Activated T-helper 1 cell treated with anti-CD3 and anti-CD28 coated beads, Interleukin-12 subunit alpha, Interleukin-12 subunit beta, Interleukin-2, Interleukin-4 antibody, amounts not matched to agents 30 ng/mL and 10 ng/mL and 1 ng/mL, durations not matched to agents 14 hours and 24 hours and 36 hours (primary cell): ENCODE measurements at places on chromosomes 2 and 18.

DNA sequence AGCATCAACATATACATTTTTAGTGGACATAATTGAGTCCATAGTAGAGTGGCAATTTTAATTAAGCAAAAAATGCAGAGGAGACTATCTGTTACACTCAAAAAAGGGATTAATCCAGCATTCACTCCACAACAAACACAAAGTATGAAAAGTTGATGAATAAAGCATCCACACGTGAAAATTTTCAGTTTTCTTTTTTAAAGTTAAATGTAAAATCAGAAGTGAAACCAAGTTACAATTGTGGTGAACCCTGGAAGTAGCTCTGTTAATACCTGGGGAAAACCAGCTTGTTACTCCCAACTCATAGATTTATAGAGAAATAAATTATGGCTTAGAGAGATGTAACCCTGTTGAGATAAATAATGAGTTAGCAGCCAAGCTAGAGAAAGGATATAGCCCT is 807.8 kb downstream of the TRIB2 start:
- DNase-seq = no peak

- DNase-seq = no peak
Measured at GRCh38 chr2:33484042-33484621, 7.7 kb downstream of the RASGRP3 start.

GRCh38 chr2:109058191-109058632 is 69.2 kb upstream of the EDAR start:
- no peak for DNase-seq

GRCh38 chr18:2656981-2657512 is 1.5 kb downstream of the SMCHD1 start:
- no peak for DNase-seq
